ENCODE measurements at places on chromosomes 13 and 19.
A peak's percentile ranks its signal among the peaks of the same experiment; 100 is the strongest.

- DNase-seq, result peak; percentile 1
Measured at GRCh38 chr19:12202250-12202649, 39.4 kb downstream of the ZNF136 start.

DNA sequence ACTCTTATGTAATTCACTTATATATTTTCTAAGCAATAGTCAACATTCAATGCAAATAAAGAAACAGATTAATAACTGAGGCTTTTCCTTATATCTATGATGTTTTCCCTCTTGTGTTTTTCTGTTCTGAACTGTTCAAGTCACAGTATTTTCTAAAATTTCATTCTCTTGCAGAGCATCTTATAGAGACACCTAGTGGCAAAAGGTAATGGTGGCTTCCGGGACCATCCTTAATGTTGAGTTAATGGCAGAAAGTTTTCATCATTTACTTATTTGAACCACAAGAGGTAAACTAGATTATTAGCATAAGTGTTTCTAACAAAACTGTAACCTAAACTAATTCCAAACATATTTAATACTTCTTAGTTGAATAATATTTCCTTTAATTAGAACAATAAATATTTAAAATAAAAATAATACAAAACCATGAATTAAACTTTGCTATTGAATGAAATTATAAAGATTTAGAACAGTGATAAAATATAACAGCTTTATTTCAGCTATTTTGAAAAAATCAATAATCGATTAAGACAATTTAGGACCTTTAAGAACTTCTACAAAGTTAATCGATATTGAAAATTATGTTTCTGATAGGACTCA, 1.7 kb upstream of the SLITRK5 start:
- peak; percentile 10 for DNase-seq

DNA sequence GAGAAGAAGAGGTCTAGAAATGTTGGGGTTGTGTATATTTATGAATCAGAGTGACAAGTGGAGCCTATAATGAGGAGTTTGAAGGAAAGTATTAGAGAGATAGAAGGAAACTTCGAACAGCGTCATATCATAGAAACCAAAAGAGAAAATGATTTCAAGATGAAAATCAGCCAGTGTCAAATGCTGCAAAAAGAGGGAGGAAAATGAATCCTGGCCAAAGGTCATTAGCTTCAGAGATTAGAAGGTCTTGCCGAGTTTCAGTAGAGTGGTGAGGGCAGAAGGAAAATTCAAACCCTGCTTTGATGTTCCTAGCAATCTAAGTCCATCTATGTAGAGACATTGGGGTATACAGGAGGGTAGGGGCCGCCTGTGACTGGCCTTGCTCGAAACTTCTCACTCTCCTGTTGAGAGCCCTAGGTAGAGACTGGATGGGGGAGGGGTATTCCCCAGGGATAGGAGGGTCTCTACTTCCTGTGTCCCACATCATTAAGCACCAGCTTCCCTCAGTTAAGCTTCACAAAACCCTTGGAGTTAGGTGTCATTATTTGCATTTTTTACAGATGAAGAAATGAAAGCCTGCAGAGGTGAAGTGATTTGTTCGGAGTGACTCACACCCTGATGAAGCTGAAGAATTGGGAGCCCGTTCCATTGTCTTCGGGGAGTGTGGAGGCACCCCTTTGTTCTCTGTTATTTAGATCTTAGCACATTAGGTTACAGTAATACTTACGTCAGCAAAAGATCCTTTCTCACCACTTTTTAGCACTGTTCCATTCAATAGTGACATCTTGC, 62.8 kb downstream of the FGF9 start:
- no peak for DNase-seq

DNA sequence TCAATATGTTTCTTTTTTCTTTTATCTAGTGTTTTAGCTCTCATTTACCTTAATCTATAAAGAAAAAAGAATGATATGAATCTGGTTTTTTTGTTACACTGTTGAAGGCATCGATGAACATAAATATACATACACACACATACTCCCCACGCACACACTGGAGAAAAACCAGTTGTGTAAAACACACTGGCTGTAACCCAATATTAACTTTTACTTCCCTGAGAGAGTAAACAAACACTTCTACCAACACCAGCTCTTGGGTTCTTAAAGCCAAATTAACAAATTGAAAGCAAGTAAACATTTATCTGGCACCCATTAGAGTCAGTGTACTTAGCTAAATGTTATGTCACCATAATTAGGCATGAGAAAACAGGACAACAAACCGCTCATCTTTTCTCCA, 145.7 kb downstream of the ABCC4 start:
- DNase-seq, result no peak

DNA sequence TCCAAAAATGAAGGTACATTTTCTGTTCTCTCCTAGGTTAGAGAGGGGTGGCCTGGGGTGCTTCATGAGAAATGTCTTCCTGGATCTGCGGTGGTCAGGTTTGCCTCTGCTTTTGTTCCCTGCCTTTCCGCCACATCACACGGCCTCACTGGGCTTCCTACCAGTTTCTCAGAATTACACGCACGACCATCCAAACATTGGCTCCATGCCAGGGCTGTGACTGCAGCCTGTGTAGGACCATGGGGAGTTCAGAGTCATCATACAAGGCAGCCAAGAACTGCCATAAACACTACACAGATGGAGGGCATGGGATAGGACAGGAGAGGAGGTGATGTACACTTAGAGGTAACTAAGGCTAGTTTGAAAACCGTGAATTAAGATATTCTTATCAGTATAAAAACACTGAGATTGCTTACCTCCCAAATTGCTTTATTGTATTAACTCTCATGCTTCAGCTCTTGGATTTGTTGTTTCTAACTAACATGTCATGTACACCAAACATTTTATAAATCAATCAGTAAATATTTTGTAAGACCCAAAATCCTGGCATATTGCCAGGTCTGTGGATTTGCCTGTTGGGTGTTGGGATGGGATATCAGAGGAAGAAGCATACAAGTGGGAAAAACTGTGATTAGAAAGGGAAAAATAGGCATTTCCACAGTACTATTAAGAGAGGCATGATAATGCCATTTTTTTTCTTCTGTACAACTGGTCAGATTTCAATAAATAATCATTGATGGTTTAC, 45.2 kb downstream of the CDADC1 start:
- peak; percentile 12 for DNase-seq
